ENCODE measurements at places on chromosomes 3 and 15.

GRCh38 chr3:179454887-179455286, 3.6 kb upstream of the GNB4 start:
- DNase-seq, result no peak

DNA sequence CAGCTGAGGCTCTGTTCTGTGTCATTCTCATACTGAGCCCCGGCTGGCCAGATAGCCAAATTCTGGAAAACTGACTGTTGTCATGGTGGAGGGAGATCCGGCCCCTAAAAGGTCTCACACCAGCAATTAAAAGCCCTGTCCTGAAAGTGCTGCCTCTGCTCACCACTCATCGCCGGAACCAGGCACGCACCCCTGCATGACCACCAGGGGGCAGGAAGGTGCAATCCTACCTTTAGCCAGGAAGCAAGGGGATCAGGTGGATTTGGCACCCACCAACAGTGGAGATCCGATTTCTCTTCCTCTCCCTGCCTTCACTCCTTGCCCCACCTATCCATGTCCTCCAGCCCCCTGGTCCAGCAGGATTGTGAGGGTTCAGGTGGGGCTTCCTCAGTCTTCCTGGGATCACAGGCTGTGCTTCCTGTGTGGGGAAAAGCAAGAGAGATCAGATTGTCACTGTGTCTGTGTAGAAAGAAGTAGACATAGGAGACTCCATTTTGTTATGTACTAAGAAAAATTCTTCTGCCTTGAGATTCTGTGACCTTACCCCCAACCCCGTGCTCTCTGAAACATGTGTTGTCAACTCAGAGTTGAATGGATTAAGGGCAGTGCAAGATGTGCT, 16.1 kb upstream of the CACNA2D2 start:
- DNase-seq, result peak; percentile 38

DNA sequence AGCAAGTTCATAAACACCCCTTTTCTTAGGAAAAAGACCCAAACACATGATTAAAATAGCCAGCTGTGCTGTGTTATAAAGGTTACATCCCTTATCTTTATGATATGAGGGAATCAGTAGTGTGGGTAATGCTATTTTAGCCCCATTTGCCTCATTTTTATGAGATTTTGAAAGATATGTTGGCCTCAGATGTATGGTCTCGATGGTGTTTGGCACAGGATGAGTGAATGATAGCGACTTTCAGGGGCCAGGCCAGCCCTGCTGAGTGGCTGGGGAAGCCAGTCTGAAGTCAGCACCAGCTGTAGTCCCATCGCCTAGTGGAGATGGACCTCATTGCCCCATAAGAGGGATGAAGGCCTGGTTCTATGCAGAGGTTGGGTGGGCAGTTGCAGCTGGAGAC, 105.0 kb upstream of the HACD2 start:
- DNase-seq, result no peak

DNA sequence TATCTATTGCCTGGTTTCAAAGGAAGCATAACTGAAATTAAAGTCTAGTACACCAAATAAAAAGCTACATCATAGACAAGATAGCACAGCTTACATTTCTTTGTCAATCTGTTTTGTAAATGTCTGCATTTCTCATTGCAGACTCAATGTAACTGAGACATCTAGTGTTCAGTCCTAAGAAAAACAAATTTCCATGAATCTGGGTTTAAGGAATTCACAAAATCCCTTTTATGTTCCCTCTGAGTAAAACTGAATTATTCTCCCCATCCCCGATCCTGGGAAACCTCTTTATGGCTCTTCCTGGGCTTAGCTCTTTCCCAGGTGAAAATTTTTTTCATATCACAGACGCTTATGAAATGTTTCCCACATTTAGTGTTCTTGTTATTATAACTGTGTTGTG, 21.6 kb upstream of the RASA2 start:
- no peak for DNase-seq

DNA sequence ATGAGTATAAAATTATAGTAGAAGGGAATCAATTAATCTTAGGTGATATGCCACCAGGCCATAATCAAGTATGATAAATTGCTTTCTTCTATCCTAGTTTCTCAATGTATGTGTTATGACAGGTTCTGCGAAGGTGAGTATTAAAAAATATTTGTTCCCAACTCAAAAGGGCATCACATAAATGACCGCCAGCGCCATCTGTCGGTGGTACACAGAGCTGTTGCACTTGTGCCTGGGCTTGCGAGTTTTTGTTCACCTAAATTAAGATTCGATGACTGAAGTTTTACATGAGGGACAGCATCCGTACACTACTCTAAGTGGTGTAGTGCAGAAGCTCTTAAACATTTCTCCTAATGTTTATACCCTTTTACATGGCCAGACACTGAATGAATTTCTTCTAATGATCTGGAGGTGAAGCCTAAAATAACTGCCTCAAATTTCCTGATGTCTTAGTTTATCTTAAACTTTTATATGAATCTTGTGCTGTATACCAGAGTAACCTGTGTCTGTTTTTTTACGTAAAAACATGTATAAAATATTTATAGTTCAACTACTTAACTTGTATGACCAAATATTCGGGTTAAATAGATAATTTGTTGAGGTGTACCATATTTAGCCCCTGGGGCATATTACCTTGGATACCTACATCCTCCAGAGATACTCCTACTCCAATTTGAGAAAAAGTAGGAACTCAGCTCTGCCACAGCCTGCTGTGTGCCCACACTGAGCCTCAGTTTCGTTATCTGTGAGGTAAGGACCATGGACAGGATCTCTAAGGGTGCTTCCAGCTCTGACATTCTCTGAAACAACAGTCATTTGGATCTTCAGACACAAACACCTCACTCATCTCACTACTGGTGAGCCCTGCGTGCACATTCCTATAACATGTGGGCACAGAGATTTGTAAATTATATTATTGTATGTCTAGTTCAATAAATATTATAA, 365.6 kb downstream of the MAGI1 start:
- no peak for DNase-seq
